ENCODE measurements at places on chromosomes 7 and 10.

DNA sequence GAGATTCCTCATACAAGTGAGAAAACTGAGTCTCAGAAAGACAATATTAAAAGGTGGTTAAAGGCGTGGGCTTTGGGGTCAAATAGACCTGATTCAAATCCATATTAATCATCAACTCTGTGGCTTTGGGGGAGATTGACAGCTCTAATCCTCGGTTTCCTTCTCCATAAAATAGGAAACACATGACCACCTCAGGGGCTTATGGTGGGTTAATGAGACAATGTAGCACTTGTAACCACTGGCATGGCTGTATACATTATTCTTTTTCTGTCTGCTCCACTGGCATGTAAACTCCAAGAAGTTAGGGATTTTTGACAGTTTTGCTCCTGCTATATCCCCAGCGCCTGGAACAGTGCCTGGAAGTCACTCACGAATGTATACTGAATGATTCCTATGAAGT, 120.8 kb upstream of the GAD2 start:
- DNase-seq = no peak

- DNase-seq = no peak
Measured at GRCh38 chr7:18778594-18778993, 283.0 kb downstream of the HDAC9 start.

GRCh38 chr10:10788761-10789160, 228.9 kb upstream of the CELF2 start:
- no peak for DNase-seq

GRCh38 chr10:78688230-78688900, 380.4 kb upstream of the ZMIZ1 start:
- DNase-seq = no peak

DNA sequence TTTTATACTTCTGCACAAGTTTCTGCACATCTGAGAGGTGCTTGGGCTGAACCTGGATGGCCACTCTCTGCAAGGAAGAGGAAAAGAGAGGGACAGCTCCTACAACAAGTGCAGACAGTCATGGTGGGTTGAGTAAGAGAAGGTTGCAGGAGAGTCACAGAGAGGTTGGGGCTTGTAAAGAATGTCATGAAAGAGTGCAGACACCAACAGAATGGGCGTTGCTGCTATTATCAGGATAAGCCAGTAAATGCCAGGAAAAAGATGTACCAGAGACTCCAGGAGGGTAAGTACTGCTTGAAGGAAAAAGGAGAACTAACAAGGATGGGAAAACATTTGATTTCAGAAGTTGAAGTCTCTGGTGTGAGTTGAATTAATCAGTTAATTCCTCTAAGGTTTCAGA, 77.8 kb upstream of the NRP1 start:
- DNase-seq = no peak

GRCh38 chr7:142833174-142834048, 21.5 kb upstream of the EPHB6 start:
- no peak for DNase-seq

DNA sequence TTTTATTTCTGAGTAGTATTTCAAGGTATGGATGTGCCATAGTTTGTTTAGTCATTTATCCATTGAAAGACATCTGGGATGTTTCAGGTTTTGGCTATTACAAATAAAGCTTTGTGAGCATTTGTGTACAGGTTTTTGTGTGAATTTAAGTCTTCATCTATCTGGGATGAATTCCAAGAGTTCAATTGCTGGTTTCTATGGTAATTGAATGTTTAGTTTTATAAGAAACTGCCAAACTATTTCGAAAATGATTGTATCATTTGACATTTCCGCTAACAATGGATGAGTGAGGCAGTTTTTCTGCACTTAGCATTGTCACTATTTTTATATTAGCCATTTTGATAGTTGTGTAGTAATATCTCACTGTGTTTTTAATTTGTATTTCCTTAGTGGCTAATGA, 99.4 kb downstream of the WDFY4 start:
- no peak for DNase-seq

All from stimulated activated CD8-positive, alpha-beta memory T cell treated with anti-CD3 and anti-CD28 coated beads, Interleukin-4, amount 100 ng/mL, for 1 hour (primary cell).